Natural killer cell treated with Interleukin-12 subunit alpha and Interleukin-12 subunit beta and Interleukin-15 and Interleukin-18, amount 100 ng/mL, for 72 hours (primary cell): ENCODE measurements at places on chromosomes 4 and X. TPM values are rescaled to one million over a fixed set of nuclear protein-coding genes. Genes with fewer than 3 reads are reported as not detected.

GRCh38 chrX:123976706-123977316 lies 15.3 kb downstream of the STAG2 start:
- peak overlapping the region; percentile 2 for H3K27ac ChIP-seq
- no peak overlapping the region for H3K4me3 ChIP-seq
- no peaks in the 10 kb centered on the region for H3K27me3 ChIP-seq
- DNase-seq = no peak

- no peak overlapping the region for H3K27ac ChIP-seq
- H3K4me1 ChIP-seq = peaks cover 2% of the 10 kb centered on the region
- no peaks in the 10 kb centered on the region for H3K36me3 ChIP-seq
- DNase-seq = no peak
- H3K27me3 ChIP-seq = no peaks in the 10 kb centered on the region
Measured at GRCh38 chrX:79631526-79631925, 264.4 kb upstream of the ITM2A start.

Gene OTC
- total RNA-seq = not detected

DNA sequence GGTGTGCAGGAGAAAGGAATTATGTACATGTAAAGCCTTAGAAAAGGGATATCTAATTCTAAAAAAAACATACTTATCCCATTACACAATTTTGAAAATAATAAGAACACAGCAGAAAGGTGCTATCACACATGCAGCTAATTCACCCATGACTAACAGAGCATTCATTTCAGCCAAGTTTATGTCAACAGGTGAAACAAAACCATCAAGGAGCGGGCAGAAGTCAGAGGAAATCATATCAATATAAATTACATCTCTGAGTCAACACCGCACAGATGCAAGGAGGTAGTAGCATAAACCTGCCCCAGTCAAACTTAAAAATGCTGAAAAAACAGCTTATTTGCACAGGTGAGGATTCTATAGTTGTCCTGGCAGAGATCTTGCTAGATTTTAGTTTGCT lies 197.9 kb downstream of the PRDM5 start:
- no peak for DNase-seq
- no peaks in the 10 kb centered on the region for H3K27me3 ChIP-seq
- no peak overlapping the region for H3K27ac ChIP-seq
- no peak overlapping the region for H3K4me3 ChIP-seq

GRCh38 chrX:49956313-49956712 lies 33.9 kb downstream of the CLCN5 start:
- DNase-seq = no peak
- H3K36me3 ChIP-seq = no peaks in the 10 kb centered on the region
- no peak overlapping the region for H3K27ac ChIP-seq
- H3K4me3 ChIP-seq = no peak overlapping the region
- no peaks in the 10 kb centered on the region for H3K27me3 ChIP-seq

- H3K27me3 ChIP-seq = peaks cover 20% of the 10 kb centered on the region
- no peaks in the 10 kb centered on the region for H3K36me3 ChIP-seq
- H3K4me3 ChIP-seq = no peak overlapping the region
- no peaks in the 10 kb centered on the region for H3K4me1 ChIP-seq
- no peak overlapping the region for H3K27ac ChIP-seq
Measured at GRCh38 chrX:110944751-110945675, 149.4 kb upstream of the CHRDL1 start.

DNA sequence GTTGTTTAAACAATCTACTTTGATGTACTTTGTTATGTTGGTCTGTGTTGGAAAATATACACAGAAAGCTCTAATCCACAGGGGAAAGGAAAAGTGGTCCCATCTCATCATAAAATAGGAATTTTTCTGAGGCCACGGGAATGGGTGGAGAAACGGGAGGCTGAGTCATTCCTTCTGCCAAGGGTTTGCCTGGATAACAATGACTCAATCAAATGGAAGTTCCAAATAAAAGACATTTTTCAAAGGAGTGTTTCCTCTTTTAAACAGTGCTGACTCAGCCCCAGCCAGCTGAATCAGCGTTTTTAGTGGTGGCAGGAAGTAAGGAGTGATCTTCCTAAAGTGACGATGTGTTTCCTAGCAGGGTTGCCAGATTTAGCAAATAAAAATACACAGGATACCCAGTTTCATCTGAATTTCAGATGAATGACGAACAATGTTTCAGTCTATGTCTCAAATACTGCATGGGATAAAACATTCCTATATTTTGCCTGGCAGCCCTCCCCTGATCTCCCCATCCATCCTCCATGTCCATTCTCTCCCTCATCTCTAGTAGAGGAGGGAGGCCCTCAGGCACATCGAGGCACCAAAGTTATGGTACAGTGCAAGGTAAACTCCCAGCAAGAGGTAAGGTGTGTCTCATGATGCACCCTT lies 345.4 kb upstream of the GATB start:
- H3K4me3 ChIP-seq = peak overlapping the region; percentile 30
- no peaks in the 10 kb centered on the region for H3K27me3 ChIP-seq
- no peaks in the 10 kb centered on the region for H3K36me3 ChIP-seq
- no peak for DNase-seq
- peaks cover 34% of the 10 kb centered on the region for H3K4me1 ChIP-seq
- H3K27ac ChIP-seq = peak overlapping the region; percentile 53

DNA sequence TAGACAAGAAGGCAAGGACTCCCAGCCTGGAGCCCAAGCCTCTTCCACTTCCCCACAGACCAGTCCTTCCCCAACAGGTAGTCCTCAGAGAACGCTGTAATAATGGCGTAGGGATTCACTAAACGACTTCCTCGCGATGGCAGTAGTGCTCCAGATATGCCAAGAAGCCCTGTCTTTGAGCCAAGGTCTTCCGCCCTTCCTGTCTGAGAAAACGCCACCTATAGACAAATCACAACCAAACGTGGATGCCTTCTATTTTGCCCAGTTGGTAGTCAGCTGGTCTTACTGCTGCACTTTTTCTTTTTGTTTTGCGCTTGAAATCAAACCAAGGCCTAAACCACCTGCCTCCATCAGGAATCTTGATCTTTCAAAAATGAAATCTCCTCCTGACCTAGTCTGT lies 203.3 kb downstream of the OR13H1 start:
- no peaks in the 10 kb centered on the region for H3K36me3 ChIP-seq
- H3K4me3 ChIP-seq = no peak overlapping the region
- peak; percentile 66 for DNase-seq
- H3K27me3 ChIP-seq = no peaks in the 10 kb centered on the region
- peaks cover 8% of the 10 kb centered on the region for H3K4me1 ChIP-seq

- H3K27ac ChIP-seq = peak overlapping the region; percentile 60
- H3K4me1 ChIP-seq = peaks cover 20% of the 10 kb centered on the region
- no peaks in the 10 kb centered on the region for H3K27me3 ChIP-seq
- H3K36me3 ChIP-seq = peaks cover 15% of the 10 kb centered on the region
- no peak overlapping the region for H3K4me3 ChIP-seq
- peak; percentile 67 for DNase-seq
Measured at GRCh38 chrX:1491851-1492349, 39.2 kb upstream of the ASMTL start.

Gene SYP
- 0.84 TPM for total RNA-seq

DNA sequence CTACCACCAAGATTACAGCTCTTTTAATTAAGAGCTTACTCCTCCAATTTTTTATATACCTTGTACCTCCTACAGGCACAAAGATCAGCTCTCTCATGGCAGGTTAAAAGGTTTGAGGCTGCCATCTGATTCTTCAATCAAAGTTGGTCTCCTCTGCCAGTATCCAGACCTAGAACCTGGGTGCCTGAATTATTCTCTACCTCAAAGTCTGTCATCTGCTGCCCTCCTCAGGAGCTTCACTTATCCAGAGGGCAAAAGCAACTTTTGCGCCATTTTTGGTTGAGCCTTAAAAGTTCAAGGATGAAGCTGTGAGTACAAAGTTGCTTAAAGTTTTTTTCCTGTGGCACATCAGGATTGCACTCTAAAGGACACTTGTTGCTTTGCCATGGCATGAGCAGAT lies 343.7 kb upstream of the PPP1R2C start:
- H3K27ac ChIP-seq = no peak overlapping the region
- no peaks in the 10 kb centered on the region for H3K27me3 ChIP-seq
- no peak for DNase-seq
- H3K36me3 ChIP-seq = no peaks in the 10 kb centered on the region
- no peak overlapping the region for H3K4me3 ChIP-seq
